AML-193 (cell line): ENCODE measurements at places on chromosomes 3 and 15.
A peak's percentile ranks its signal among the peaks of the same experiment; 100 is the strongest.

GRCh38 chr3:134704556-134704955 is 53.7 kb upstream of the KY start:
- no peak for DNase-seq

DNA sequence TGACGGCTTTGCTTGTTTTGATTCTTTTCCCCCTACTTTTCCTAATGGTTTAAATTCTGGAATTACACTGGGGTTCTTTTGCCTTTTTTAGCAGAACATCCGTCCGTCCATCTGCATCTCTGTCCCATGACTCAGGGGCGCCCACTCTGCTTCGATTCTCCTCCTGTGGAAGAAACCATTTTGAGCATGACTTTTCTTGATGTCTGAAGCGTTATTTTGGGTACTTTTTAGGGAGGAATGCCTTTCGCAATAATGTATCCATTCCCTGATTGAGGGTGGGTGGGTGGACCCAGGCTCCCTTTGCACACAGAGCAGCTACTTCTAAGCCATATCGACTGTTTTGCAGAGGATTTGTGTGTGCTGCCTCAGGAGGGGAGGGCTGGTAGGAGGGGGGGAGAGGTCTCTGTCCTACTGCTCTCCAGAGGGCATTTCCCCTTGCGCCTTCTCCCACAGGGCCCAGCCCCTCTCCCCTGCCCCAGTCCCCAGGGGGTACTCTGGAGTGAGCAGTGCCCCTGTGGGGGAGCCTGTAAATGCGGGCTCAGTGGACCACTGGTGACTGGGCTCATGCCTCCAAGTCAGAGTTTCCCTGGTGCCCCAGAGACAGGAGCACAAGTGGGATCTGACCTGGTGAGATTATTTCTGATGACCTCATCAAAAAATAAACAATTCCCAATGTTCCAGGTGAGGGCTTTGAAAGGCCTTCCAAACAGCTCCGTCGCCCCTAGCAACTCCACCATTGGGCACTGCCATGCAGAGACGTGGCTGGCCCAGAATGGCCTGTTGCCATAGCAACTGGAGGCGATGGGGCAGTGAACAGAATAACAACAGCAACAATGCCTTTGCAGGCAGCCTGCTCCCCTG is 19.5 kb upstream of the BSN start:
- no peak for DNase-seq

GRCh38 chr3:186307594-186308221 is 54.3 kb downstream of the DGKG start:
- DNase-seq, result peak; percentile 46

- no peak for DNase-seq
Measured at GRCh38 chr15:60649845-60650548, 171.1 kb upstream of the ICE2 start.

GRCh38 chr15:22831473-22831872 is 7.0 kb upstream of the NIPA2 start:
- DNase-seq, result no peak

DNA sequence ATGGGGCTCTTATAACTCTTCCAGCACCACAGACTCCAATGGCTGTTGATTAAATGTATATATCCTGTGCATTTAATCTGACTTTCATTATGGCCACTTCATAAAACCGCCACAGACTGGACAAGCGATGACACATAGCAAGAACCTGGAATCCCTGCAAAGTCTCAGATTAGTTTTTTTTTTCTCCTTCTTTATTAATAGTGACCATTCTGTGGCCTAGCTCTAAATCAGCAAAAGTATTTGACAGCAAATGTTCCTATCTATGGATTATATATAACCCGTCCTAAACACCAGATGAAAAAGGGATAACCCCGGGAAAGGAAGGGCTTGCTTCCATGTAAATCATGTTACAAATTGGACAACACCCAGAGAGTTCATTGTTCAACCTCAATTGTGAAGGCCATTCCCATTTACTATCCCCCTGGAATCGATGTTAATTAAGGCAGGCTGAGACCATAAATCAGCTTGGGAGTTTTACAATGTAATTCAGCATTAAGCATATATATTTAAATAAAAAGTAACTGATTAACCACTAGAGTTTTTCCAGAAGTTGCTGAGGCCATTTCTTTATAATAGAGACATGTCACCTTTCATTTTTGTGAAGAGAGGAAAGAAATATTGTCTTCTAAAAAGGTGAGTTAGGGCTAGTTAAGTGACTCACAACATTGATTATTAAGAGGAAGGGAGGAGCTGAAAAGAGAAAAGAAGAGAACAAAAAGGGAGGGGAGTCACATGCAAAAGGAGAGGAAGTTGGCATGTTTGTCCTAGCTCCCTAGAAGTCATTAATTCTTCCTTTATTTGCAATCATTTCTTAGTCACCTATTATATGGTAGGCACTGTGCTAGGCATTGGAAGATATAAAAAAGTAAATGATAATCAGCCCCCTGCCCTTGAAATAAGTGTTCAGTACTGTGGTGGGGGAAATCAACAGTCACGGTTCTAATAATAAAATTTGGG is 26.2 kb downstream of the ALDH1A2 start:
- DNase-seq, result no peak

DNA sequence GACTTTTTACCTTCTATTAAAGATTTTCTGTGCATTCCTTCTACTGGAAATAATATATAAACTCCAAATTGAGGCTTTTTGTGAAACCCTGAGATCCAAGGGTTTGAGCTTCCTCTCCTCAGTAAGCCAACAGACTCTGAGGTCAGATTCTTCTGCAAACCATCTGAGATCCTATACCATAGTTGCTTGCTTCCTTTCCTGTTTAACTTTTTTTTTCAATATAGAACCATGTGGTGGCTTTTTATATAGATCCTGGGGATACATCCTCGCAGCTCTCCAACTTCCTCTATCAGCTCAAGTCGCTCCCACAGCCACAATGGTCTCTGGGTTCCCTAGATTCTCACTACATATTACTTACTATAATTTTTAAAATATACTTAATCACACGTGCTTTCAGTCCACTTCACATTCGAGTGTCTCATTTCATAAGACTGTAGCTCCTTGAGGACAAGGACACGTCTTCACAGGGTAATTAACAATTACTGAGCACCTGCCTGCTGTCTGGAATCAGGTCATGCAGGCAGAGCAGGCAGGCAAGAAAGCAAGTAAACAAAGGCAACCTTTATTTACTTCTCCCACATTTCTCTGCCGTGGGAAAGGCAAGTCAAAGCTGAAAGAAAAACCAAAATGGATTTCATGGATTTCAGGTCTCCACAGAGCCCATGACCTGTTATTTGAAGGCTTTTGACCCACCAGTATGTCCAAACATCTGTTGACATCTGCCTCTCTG is 941.5 kb downstream of the FHIT start:
- DNase-seq, result no peak

DNA sequence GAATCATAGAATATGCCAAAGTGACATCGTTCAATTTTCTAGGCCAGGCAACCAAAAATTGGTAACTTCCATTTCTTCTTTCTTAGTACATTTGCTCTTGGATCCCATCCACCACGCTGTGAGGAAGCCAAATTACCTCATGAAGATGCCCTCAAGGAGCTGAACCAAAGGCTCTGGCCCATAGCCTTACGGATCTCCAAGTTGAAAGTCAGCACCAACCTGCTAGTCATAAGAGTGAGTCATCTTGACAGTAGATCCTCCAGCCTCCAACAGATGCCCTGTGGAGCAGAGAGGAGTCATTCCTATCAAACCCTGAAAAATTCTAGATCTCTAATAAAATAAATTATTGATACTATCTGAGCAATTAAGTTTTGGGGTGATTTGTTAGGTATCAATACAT is 322.5 kb upstream of the COL8A1 start:
- no peak for DNase-seq

DNA sequence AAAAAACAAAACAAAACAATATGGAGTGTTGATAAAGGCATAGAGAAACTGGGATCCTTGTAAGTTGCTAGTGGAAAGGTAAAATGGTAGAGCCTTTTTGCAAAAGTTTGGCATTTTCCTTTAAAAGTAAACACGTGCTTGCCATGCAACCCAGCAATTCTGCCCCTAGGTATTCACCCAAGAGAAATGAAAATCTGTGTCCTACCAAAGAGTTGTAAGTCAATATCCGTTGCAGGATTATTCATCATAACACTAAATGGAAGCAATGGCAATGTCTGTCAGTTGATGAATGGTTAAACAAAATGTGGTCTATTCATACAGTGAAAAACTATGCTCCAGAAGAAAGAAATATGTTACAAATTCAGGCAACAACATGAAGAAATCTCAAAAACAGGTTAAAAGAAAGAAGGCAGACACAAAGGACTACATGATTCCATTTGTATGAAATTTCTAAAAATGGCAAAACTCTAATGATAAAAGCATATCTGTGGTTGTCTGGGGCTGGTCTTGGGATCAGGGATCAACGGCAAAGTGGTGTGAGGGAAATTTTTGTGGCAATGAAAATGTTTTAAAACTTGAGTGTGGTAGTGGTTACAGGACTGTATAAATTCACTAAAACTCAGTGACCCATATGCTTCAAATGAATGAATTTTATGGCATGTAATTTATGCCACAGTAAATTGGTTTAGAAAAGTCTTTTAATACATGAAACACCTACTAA is 229.6 kb downstream of the OPA1 start:
- DNase-seq, result no peak

GRCh38 chr3:68931406-68932149 is 769 bp downstream of the TAFA4 start:
- no peak for DNase-seq

DNA sequence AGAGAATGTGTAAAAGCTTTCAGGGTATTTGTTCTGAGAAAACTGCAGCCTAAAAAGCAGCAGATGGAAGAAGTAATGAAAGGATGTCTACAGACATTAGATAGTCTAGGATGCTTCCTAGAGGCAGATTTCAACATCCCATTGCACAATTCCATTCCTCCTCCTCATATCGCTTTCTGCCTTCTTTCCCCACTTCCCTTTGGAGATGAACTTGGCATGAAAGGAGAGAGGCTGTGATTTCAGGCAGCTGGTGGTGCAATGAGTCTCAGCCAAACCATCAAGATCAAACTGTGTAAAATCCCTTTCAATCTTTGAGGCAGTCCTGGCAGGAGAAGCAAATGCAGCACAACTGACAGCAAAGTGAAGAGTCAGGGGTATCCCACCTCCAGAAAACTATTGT is 438.7 kb upstream of the KCNMB2 start:
- DNase-seq, result peak; percentile 33

GRCh38 chr3:3578718-3579117 is 220.5 kb upstream of the LRRN1 start:
- DNase-seq, result peak; percentile 95

- no peak for DNase-seq
Measured at GRCh38 chr3:120284747-120285507, at the start of gene GPR156. Gene GPR156 (minus strand): TSS chr3:120285222. CDS start chr3:120244098, 41,124 bp downstream.

DNA sequence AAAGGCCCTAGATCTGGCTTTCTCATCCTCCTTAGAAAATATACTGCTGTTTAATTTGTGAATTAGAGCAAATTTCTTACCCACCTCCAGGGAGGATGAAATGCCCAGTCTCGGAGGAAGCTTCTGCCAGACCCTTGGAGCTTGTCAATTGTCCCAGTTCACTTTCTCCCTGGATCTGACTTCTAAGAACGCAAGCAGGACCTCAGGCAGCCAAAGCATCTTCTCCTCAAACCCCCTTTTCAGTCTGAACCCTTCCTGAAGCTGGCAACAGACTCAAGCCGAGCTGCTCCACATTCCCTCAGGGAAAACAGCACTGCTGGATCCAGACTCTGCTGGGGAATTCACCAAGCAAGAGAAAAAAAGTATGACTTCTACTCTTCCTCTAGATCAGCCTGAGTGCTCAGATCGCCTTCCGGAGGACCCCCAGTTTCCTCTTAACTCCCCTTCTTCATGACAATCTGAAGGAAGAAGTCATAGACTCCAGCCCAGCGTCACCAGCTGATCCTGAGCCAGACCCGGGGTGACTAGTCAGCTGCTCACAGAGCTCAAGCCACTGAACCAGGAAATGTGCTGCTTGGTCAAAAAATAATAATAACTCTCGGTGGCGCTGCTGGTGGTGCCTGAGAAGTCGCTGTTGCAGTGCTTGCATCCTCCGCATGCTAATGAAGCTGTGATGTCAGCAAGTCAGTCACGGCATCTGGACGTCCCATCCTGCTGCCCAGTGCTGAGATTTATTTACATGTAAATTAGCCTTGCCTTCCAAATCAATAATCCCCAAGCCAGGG is at the start of gene PRICKLE2:
TSS of gene PRICKLE2 (minus strand) at position 641 of the 785 bp plus-strand sequence. CDS start 26,539 bp downstream, outside the sequence.
- no peak for DNase-seq

GRCh38 chr3:131735116-131735515 is 232.3 kb upstream of the MRPL3 start:
- no peak for DNase-seq

DNA sequence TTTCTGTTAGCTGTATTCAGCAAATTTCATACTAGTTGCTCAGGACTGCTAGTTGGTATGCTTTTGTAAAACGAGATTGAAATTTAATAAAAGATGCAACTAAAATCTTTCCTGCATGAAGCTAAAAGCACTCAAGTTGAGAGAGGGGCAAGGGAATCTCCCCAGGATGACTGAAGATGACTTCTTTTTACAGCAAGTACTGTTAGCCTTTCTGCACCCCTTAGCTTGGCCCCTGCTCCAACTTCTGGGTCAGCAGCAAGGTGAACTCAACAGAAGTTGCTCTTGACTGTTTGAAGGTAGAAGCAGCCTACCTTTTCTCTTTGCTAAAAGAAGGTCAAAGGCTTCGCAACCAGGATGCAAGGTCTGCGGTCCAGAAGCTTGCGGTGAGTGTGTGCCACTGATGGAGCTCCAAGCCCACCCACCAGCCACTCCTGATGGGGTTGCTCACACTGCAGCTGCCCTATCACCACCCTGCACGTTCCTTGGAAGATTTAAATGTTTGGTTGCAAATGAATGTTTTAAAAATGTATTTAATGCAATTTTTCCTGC is 32.5 kb downstream of the NME9 start:
- DNase-seq, result no peak

- DNase-seq, result no peak
Measured at GRCh38 chr3:5787861-5788488, 600.5 kb downstream of the EDEM1 start.

GRCh38 chr3:157089455-157090221 is 70.3 kb downstream of the CCNL1 start:
- no peak for DNase-seq

- DNase-seq, result no peak
Measured at GRCh38 chr3:150734795-150735119, 28.2 kb downstream of the SIAH2 start.

DNA sequence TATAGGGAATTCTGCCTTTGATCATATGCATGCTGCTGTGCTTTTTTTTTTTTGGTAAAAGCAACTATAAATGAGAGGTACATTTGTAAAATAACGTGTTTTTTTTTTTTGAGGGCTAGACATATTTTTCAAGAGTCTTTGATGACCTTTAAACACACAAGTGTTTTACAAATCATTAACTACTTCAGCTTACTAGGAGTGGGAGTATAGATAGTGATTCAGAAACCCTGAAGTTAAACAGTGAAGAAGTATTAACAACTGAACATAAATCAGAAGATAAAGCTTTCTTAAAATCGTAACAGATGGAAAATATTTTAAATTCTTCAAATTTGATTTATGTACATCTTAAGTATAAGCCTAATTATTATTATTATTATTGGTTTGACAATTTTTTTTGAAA is 2.9 kb upstream of the GMNC start:
- no peak for DNase-seq

DNA sequence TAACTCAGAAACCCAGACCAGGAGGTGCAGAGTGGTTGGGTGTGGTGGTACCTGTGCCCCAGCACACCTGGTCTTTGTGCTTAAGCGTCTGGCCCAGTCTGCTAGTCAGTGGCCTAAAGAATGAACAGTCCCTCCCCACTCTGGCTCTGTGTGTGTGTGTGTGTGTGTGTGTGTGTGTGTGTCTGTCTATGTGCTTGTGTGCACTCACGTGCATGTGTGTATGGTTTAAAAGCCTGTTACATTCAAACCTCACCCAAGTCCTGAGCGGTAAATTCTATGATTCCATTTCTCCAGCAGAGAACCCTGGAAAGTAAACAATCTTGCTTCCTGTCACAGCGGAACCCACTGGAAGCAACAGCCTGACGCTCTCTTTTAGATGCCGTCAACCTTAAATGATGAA is 34.2 kb downstream of the EDEM1 start:
- no peak for DNase-seq
